ENCODE measurements at places on chromosomes 1 and 21.

GRCh38 chr1:198798923-198799386 lies 160.1 kb downstream of the PTPRC start:
- DNase-seq: no peak

GRCh38 chr1:206809504-206810084 lies 37.3 kb upstream of the IL10 start:
- no peak for DNase-seq

DNA sequence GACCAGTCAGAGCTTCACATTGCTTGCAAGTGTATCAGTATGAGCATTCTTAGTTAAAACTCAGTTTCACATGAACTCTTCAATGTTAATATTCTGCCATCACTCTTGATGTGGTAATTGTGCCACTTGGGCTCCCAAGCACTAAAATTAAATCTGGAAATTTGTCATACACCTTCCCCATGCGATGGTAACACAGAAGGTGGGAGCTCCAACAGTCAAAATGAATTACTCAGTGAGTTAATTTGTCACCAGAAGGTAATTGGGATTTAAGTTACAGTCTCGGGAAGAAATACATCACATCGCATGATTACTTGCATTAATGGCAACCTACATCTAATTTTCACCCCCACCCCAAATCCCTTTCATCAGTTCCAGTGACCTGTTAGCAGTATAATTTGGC lies 376.5 kb upstream of the DAB1 start:
- no peak for DNase-seq

GRCh38 chr1:33429856-33430691 lies 821 bp downstream of the PHC2 start:
- DNase-seq: no peak

DNA sequence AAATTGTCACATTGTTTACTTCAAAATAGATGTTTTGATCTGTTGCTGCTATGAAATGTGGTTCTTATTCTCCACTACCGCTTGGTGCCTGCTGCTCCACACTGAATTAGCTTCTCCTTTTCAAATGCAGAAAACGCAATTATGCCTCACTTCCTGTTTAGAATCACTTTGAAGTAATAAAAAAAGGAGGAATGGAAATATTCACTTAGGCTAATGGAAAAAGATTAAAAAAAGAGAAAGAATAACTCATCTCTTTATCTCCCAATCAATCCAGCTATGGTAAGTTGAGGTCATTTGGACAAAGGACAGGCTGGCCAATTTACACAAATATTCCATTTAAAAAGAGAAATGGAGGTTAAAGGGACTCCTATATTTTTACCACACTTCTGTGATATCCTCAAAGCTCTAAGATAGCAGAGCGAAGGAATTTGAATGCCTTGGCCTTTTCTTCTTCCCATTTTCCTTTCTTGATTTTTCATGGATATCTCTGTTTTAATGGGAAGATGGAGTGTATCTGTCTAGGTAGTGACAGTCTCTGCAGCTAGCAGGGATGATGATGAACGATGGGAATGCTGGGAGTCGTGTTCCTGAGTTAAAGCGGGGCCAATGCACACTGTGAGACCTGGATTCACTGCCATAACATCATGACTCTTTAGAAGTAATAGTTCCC lies 35.7 kb downstream of the RGS5 start:
- DNase-seq: no peak

- no peak for DNase-seq
Measured at GRCh38 chr1:67716800-67717199, 31.8 kb downstream of the GADD45A start.

GRCh38 chr1:232878086-232878485 lies 72.3 kb upstream of the NTPCR start:
- no peak for DNase-seq

- DNase-seq: no peak
Measured at GRCh38 chr1:87077959-87078639, 163.7 kb downstream of the HS2ST1 start.

DNA sequence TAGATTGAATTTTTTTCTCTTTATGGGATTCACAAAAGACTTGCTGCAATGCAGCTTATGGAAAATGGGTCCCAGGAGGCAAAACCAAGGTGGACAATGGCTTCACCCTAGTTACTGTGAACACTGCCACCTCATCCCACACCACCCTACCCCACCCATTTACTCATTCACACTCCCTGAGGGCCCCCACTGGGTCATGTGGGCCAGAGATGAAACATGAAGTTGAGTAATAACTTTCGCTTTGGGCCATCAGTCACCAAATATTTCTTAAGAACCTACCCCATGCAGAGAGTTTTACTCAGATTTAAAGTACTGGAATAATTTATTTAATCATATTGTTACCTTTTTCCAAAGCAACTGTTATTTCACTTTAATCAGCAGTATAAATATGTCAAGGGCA lies 191.8 kb downstream of the TPR start:
- DNase-seq: no peak

GRCh38 chr1:110645821-110646735 lies 28.7 kb downstream of the KCNA3 start:
- no peak for DNase-seq

All from omental fat pad (tissue), 4 donors.